Activated T-helper 9 cell treated with anti-CD3 and anti-CD28 coated beads, Interleukin-2, amount 50 U/mL, for 16 hours (primary cell): ENCODE measurements at places on chromosomes 12 and 14.

GRCh38 chr12:117109943-117110635 is 10.9 kb upstream of the TESC start:
- DNase-seq: no peak

GRCh38 chr12:47111392-47111778 is 31.6 kb upstream of the AMIGO2 start:
- no peak for DNase-seq

DNA sequence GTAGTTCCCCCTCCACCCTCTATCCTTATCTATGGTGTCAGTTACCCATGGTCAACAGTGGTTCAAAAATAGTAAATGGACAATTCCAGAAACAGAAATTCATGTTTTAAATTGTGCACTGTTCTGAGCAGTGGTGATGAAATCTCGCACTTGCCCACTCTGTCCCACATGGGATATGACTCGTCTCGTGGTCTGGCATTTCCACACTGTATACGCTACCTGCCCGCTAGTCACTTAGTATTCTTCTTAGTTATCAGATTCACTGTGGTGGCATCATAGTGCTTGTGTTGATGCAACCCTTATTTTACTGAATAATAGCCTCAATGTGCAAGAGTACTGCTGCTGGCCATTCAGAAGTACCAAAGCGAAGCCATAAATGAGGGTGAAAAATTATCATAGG is 507.0 kb downstream of the SNAPC1 start:
- no peak for DNase-seq

- DNase-seq: no peak
Measured at GRCh38 chr14:105484069-105484996, 2.4 kb upstream of the CRIP1 start.

GRCh38 chr14:80055667-80056496 is 155.4 kb downstream of the DIO2 start:
- no peak for DNase-seq

DNA sequence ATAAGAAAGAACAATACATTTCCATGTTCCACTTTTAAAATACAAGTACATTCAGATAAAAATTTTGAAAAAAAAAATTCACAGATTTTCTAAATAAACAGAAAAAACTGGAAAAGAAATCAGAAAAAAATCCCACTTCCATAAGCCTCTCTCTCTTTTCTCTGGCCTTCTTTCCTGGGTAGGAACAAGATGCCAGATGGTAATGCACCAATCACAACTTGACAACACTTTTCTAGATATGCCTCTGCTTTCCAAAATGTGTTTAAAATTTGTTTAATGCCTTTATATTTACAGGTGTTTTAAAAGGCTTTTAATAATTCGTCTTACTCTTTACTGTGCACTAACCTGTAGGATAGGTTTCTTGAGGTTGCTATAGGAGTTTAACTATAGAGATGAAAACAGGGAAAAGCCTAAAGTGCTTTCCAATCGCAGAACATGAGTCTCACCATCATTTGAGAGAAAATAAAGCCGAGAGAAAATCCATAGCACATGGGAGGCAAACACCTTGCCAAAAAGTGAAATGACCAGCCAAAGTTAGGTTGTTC is 74.2 kb downstream of the TMTC1 start:
- no peak for DNase-seq

- no peak for DNase-seq
Measured at GRCh38 chr12:120835657-120836056, 68.5 kb downstream of the SPPL3 start.

DNA sequence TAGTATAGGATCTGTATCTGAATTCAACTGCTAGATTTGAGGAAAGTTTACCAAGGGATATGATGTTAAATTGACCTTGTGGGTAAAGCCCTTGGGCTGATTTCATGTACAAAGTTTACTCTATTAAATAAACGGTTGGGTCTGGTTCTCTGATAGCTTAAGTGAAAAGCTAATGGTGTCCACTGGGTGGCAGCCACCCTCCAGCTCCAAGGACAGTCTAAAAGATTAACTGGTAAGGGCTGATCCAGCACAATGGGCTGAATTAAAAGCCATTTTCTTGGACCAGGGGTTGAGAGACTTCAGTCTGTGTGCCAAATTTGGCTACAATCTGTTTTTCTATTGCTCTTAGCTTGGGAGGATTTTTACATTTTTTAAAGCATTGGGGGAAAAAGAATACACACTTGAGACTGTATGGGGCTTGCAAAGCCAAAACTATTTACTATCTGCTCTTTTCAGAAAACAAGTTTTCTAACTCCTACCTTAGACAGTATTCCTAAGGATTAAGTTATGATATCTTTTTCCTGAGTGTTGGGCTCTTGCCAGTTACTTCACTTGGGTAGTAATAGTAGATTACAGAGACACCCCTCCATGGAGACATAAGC is 116.5 kb downstream of the GPHN start:
- no peak for DNase-seq

DNA sequence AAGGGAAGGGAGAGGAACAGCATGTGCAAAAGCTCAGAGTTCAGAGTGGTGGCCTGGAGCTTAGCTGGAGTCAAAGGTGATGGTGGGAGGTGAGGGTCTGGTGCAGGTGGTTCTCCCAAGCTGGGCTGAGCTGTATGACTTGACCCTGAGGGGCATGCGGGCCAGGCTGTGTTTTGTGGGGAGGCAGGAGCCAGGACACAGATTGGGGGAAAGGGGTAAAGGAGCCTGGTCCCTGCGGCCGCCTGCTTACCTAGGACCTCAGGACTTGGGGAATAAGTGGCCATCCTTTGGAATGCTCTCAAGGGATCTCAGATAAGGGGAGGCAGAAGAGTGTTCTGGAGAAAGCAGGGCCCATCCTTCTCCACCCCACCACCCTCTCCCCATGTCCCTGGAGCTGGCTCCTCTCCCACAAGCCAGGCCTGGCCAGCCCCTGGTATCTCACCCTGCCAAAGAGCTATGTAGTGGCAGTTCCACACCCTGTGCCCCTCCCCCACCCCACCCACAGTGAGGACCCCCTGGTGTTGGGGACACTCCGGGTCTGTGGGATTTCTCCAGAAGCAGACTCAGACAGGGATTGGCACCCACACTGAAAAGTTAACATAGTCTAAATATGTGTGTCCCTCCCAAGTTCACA is 19.9 kb upstream of the CEP170B start:
- no peak for DNase-seq

GRCh38 chr12:10667581-10667980 is 6.3 kb downstream of the STYK1 start:
- DNase-seq: no peak

- no peak for DNase-seq
Measured at GRCh38 chr14:20690848-20691640, 2.5 kb downstream of the ANG start.

DNA sequence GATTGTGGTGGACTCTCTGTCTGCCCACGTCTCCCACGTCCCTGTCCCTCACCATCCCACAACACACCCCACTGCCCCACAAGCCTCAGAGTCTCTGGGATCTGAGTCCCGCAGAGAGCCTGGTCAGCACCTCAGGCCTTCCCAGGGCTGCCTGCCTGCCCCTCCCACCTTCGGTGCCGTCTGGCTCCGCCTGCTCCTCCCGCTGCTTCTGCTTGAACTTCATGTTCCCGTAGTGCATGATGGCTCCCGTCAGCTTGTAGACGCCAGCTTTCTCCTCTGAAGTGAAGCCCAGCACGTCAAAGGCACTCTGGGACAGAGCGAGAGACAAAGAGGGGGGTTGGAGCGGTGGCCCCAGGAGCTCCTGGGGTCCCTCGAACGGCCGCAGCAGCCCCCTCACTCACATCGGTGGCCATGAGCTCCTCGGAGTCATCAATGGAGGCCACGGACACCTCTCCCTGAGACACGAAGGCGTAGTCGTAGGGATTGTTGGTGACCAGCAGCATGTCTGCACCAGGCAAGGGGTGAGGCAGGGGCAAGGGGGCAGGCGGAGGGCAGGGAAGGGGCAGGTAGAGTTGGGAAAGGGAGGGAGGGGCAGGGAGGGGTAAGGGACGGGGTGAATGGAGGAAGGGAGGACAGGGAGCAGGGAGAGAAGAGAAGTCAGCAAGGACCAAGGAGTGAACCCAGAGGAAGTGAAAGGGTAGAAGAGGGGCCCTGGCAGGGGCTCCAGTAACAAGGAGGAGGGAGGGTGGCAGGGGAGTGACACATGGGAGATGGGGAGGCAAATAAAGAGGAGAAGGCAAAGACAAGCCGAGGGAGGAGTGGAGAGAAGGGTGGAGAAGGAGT is 5.6 kb downstream of the MYH6 start:
- DNase-seq: no peak

GRCh38 chr12:111150921-111151840 is 217.7 kb downstream of the PHETA1 start:
- no peak for DNase-seq

DNA sequence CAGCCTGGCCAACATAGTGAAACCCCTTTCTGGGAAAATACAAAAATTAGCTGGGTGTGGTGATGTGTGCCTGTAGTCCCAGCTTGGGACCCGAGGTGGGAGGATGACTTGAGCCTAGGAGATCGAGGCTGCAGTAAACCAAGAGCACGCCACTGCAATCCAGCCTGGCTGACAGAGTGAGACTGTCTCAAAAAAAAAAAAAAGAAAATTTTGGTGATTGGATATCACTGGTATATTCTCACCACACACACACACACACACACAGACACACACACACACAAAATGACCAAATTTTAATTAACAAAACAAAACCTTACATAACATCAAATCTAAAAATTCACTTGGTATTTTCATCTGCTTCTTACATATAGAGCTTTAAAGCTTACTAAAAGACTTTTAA is 3.4 kb upstream of the FAM177A1 start:
- DNase-seq: no peak

DNA sequence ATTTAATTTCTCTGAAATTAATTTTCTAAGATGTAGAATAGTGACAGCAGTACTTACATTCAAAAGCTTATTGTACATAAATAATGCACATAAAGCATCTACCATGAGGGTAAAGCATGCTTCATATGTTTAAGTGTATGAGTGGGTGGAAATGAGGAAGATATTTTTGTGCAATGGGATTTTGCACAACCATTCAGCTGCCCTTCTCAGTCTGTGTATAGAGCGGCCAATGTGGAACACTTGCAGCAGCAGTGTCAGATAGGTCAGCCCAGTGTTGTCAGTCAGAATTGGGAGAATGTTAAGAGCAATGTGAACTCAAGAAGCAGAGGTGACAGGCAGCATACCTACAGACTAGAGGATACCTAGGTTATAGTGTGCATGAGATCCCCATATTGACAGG is 72.5 kb upstream of the ATP2B1 start:
- DNase-seq: no peak

DNA sequence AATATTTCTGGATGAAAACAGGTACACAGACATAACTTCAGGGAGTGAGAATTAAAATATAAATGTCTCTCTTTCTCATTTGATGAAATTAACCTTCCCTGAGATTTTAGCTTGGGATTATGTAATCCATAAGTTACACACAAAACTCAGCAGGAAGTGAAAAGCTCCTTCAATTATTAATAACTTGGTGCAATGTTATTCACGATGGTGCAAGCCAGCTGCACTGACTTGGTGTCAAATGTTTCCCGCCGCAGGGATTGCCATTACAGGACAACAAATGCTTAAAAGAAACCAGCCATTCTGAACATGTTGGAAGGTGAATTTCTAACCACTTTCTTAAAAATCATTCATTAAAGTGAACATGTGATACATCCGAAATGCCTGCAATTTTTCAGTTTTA is 250.4 kb downstream of the FOXN3 start:
- DNase-seq: no peak

DNA sequence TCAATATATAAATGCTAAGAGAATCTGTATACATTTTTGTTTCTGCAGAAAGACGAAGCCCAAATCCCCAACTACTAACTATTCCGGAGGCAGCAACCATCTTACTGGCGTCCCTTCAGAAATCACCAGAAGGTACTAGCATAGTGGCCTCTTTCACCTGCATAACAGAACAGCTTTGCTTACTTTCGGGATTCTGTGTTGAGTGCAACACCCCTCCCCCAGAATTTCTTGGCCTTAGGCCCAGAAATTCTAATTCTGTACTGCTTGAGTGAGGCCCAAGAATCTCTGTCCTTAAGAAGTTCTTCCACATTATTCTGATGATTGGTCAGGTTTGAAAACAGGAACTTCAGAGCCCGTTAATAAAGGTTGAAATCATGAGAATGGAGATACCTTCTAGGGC is 2.9 kb downstream of the SPX start:
- DNase-seq: no peak

- DNase-seq: no peak
Measured at GRCh38 chr14:56474419-56475022, 105.1 kb upstream of the TMEM260 start.

- no peak for DNase-seq
Measured at GRCh38 chr14:70045310-70045709, 143.4 kb downstream of the SLC8A3 start.

- no peak for DNase-seq
Measured at GRCh38 chr12:15823360-15824128, 34.4 kb upstream of the EPS8 start.

DNA sequence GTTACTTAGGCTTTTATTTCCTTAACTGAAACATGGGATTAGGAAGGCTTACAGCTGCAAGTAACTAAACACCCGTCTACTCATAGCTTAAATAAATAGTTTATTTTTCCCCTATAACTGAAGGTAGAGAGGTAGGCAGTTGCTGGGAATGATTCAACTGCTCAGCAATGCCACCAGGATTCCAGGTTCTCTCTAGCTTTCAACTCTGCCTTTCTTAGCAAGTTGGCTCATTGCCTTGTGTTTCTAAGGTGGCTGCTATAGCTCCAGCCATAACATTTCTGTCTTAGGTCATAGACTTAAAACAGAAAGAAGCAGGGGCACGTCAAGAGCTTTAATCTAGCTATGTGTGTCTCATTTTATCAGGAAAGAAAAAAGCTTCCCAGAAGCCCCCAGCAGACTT is 103.7 kb upstream of the MDM1 start:
- no peak for DNase-seq

DNA sequence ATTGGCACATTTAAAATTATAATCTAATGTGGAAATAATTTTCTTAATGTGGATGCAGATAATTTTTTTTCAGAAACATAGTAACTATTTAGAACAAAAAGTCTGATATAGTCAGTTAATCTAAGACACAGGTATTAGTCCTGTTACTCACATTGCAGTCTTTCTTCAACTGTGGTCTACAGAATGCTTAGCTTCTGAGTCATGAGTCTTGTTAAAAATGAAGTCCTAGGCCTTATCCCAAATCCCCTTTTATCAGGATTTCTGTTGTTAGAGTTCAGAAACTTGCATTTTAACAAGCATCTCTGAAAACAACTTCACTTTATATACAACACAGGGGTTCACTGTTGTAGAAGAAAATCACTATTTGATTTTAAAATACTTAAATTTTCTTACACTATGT is 112.2 kb downstream of the SLC16A7 start:
- DNase-seq: no peak

GRCh38 chr14:99201351-99202073 is 70.5 kb downstream of the BCL11B start:
- no peak for DNase-seq

- no peak for DNase-seq
Measured at GRCh38 chr12:132341318-132342050, 12.1 kb upstream of the GALNT9 start.

- DNase-seq: no peak
Measured at GRCh38 chr14:77375973-77376770, 722 bp downstream of the TMED8 start.

DNA sequence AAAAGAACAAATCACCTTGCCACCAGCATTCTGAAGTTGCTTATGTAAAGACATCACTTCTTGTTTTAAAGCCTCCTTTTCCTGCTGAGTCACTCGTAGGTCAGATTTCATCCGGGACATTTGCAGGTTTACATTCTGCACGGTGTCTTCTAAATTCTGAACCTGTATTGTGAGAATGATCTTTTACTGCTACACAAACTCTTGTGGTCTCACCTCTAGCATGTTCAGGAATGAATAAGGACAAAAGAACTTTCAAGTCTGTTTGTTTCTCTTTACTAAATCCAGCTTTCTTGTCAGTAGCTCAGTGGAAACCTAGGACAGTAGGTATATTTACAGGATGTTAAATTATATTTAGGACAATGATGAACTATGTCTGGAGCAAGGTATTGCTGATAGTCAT is 73.5 kb upstream of the SAV1 start:
- DNase-seq: no peak
